ENCODE measurements at places on chromosomes 5 and 9.

DNA sequence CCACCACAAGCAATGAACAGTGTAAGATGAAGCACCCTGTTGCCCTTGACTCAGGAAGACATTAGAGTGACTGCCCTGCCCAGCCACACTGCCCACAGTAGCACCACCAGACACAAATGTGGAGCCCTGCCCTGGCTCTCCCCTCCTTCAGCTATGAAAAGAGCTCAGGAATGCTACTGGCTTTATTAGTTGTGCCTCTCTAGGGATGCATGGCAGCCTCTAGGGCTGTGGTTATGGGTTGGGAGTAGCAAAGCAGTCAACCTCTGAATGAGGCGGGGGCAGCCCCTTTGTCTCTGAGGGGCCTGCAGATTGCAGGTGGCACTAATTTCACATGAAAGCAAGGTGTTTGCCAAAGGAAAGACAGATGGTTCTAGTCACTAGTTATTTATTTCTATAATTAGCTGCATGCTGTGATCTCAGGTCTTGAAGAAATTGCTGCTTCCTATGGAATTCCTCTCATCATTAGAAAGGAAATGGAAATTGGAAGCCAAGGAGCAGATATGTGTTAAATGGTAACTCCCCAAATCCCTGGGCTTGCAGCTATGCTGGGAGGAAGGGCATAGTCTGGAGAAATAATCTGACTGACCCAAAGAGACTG is 259.4 kb downstream of the TLR4 start:
- no peak for DNase-seq

GRCh38 chr9:107388890-107389289 is 100.7 kb downstream of the KLF4 start:
- DNase-seq = no peak

DNA sequence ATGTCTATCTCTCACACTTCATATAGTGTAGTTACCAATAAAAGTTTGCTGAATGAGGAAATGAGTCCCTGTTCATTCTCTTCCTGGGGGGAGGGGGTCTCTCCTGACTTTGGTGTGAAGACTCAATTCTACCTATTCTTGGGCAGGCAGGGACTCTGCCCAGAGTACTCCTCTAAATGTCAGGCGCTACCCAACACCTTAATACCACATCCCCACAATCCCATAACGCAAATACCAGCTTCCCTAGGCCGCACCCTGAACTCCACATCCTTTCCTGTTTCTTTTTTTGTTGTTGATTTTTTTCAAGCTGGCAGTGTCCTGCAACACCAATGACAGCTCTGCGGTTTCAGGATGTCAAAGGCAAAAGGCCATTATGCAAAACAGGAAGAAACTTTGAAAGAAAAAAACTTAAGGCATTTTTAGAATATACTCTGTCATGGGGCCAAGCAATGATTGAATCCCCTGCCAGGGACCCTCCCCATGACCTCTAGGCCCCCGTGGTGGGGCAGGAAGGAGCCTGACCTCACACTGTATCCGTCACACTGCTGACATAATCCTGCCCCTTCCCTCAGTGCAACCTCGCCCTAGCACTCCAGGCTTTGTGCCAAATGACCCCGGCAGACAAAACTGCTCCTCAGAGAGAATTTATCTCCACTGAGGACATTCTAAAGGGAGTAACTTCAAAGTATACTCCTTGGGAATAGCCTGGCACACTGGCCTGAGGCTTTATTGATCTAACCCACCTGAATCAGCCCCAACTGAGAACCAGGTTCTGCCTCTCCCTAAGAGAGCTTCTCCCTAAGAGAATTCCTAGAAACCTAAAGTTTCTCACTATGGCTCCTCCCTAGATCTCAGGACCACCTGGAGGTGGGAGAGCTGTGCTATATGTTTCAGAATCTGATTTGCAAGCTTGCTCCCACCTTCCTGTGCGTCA is 8.0 kb downstream of the B4GALT1 start:
- no peak for DNase-seq

GRCh38 chr5:53298841-53299240 is 181.6 kb upstream of the FST start:
- DNase-seq = no peak

DNA sequence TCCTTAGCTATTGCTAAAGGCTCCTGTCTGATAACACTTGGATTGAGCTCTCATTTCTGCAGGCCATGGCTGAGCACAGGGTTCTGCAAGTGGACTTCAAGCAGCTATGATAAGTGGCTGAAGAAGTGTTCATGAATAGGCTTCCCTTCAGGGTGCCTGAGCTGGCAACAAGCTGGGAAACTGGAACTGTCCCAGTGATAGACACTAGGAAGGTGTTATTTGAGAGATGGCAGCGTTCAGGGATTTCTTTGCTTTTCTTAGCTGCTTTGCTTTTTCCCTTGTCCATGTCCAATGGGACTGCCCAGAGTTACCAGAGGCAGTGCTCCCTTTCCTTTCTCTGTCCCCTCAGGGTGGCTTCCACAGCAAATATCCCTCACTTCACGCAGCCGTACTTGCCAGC is 75.8 kb downstream of the INIP start:
- DNase-seq = no peak

GRCh38 chr9:117787746-117788145 is 83.5 kb downstream of the TLR4 start:
- DNase-seq = no peak

- DNase-seq = no peak
Measured at GRCh38 chr5:62093976-62094375, 212.0 kb upstream of the KIF2A start.

GRCh38 chr5:42836070-42836769 is 24.5 kb upstream of the SELENOP start:
- no peak for DNase-seq

DNA sequence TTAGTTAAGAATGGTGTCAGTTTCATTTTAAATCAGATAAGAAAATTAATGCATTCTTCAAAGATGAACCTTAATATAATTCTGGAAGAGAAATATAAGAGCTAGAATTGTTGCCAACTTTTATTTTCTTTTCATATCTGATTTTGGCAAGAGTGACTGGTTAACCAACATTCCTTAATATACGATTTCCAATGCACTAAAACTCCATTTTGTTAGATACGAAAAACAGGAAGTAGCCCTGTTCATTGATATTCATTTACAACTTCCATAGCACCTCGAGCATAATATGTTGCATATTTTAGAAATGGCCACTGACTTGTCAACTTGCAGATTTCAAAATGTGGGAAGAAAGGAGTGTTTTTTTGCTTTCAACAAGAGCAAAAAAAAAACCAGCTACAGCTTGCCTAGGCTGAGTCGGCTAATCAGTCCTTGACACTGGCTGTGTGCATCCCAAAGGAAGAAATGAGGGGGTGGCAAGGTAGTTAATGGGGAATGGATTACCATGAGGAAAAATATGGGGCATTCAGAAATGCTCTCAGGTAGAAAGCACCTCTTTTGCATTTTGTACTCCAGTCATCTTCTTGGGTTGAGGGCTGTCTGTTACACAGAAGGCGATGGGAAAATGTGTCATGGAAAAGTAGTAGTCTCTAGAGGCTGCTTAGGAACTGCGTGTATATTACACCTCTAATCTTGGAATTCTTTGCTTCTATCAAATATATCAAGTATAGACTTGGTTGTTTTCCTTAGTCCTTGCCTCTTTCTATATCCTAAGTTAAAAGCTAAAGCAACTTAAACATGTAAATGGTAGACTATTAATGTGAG is 3.9 kb downstream of the MAP3K1 start:
- no peak for DNase-seq

- DNase-seq = no peak
Measured at GRCh38 chr5:39159811-39160490, 59.4 kb downstream of the FYB1 start.

GRCh38 chr5:75275756-75276155 is 39.1 kb upstream of the ANKRD31 start:
- DNase-seq = no peak

DNA sequence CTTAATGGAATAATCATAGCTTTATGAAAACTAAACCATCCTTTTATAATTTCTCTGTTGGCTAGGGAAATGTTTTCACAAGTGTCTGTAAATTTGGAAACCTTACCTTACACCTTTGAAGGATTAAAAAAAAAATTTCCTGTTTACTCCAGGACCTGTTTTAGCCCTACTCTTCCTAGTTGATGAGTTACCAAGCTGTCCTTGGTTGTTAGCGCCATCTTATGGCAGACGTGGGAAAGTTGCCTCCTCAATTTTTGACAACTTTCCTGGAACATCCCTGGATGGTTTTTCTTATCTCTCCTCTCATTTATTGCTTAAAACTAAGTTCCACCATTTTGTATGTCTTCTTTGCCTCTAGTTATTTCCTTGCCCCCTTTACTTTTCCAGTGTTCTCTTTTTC is 25.7 kb downstream of the ZSWIM6 start:
- DNase-seq = no peak

- DNase-seq = no peak
Measured at GRCh38 chr5:132334812-132335211, 34.7 kb upstream of the SLC22A5 start.

GRCh38 chr5:76927961-76928360 is 24.9 kb upstream of the CRHBP start:
- DNase-seq = no peak

GRCh38 chr9:130474106-130474505 is 29.3 kb downstream of the ASS1 start:
- no peak for DNase-seq

DNA sequence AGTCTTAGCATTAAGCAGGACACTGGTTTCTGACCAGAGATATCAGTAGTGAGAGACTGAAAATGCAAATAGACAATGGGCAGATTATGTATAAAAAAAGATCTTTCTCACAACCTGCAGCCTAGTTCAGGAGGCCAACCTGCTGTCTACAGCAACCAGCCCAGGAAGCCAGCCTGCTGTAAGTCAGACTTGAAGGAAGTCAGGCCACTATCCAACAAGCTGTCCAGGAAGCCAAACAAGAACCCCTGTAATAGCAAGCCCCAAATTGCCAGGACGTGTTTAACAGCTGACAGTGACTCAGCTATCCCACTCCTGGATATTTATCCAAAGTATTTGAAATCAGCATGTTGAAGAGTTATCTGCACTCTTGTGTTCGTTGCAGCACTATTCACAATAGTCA is 121.8 kb upstream of the SPIN1 start:
- DNase-seq = no peak

DNA sequence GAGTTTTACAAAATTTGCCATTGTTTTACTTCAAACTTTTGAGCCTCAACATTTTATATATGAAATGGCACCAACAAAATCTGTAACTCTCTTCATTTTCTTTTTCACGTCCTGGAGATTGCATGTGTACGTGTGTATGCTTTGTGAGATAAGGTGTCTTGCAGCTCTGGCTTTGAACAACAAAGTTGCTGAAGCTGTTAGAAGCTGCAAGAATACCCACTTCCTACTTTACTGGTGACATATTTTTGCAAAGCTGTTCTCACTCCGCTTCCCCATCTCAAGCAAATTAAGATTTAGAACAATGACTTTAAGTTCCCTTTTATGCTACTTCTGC is 41.8 kb downstream of the FYB1 start:
- no peak for DNase-seq

GRCh38 chr9:13974891-13975290 is 339.1 kb downstream of the NFIB start:
- no peak for DNase-seq

GRCh38 chr9:111001526-111001925 is 36.7 kb downstream of the LPAR1 start:
- DNase-seq = no peak

GRCh38 chr5:93360436-93361088 is 220.5 kb downstream of the NR2F1-AS1 start:
- DNase-seq = no peak

- DNase-seq = no peak
Measured at GRCh38 chr5:56669534-56670483, 145.5 kb upstream of the MAP3K1 start.

GRCh38 chr5:129406440-129406839 is 53.7 kb upstream of the ADAMTS19 start:
- no peak for DNase-seq

DNA sequence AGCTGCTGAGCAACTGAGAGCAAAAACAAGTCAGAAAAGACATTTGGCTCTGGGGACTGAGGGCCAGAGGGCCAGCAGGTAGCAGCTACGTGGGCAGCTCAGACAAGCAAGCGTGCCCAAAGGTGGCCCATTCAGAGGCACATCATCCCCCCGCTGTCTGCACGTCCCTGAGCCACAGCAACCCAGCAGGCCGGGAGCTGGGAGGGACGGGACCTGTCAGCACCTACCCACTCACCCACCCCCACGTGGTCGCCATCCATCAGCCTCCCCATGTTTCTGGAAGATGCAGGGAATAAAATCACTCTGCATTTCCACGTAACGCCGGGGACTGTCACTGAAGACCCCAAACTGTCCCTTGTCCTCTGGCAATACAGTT is 167.8 kb downstream of the COL23A1 start:
- DNase-seq = no peak

GRCh38 chr9:91291866-91292265 is 69.9 kb downstream of the AUH start:
- DNase-seq = no peak

DNA sequence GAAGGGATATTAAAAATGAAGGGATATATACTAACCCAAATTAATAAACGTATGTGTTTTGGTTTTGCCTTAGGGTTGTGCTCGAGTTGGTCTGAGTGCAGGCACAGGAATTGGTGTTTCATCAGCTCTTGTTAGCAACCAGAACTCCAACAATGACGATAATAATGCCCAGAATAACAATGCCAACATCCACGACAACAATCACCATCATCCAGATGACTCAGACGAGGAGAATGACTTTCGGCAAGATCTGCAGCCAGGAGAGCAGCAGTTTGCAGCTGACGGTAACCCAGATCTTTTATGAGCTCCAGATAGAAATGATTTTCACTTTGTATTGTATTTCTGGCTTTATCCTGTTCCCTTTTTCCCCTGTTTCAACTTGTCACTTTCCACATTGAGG is 33.2 kb downstream of the FBXO38 start:
- no peak for DNase-seq

DNA sequence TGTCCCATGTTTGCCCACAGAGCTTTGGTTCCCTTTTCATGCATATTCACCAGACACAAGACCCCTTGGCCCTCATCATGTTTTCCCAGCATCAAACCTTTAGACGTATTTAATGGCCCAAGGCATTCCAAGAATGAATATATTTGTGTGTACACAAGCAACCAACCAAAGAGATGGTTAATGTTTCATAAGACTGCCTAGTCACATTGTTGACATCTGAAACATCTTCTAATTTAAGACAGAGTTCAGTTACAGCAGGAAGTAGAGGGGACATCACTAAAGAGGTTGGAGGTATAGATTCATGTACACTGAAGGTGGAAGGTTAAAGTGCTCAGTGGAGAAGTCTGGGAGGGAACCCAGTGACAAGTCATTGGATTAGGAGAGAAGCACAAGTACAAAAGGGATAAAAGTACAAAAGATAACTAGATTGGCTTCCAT is 49.1 kb downstream of the SUSD1 start:
- DNase-seq = no peak

GRCh38 chr5:108145351-108145750 is 236.5 kb downstream of the FBXL17 start:
- no peak for DNase-seq

- no peak for DNase-seq
Measured at GRCh38 chr9:3385871-3386270, 139.9 kb downstream of the RFX3 start.
